ENCODE measurements at places on chromosomes 11 and 22.

GRCh38 chr11:105168457-105168856, 28.9 kb upstream of the CARD18 start:
- DNase-seq = no peak
- H3K4me3 ChIP-seq = no peak overlapping the region
- H3K27ac ChIP-seq = no peak overlapping the region

DNA sequence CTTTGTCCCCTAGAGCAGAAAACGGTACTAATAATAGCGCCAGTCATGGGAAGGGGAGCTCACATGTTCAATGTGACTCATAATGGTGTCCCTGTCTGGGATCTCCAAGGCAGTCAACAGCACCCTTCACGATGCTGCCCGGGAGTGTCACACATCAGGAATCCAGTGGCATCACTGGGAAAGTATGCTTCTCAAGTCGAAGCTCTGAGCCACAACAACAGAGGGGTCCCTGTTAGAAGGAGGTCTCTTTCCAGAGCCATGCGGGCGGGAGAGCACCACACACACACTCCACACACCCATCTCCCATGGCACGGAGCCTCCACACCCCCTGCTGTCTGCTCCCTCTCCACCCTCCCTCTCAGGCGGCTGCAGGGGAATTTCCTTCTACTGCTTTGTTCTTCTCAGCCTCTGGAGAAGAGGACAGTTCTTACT, 119.7 kb downstream of the ETS1 start:
- no peak overlapping the region for H3K27ac ChIP-seq
- H3K36me3 ChIP-seq = peaks cover 1% of the 10 kb centered on the region
- no peak for DNase-seq
- H3K4me3 ChIP-seq = no peak overlapping the region
- H3K27me3 ChIP-seq = no peaks in the 10 kb centered on the region
- no peaks in the 10 kb centered on the region for H3K4me1 ChIP-seq

- no peak overlapping the region for H3K27ac ChIP-seq
- H3K4me1 ChIP-seq = no peaks in the 10 kb centered on the region
- H3K36me3 ChIP-seq = no peaks in the 10 kb centered on the region
Observed at GRCh38 chr11:103608566-103608965, 427.9 kb upstream of the DDI1 start.

- H3K4me1 ChIP-seq = no peaks in the 10 kb centered on the region
- no peaks in the 10 kb centered on the region for H3K36me3 ChIP-seq
- H3K27ac ChIP-seq = no peak overlapping the region
- H3K27me3 ChIP-seq = 0 out of 2 replicates have a peak, but pooled peaks cover 2% of the 10 kb centered on the region
Observed at GRCh38 chr11:69317401-69318092, 23.6 kb downstream of the MYEOV start.

- H3K36me3 ChIP-seq = peaks cover 29% of the 10 kb centered on the region
- no peaks in the 10 kb centered on the region for H3K4me1 ChIP-seq
- DNase-seq = no peak
- no peak overlapping the region for H3K4me3 ChIP-seq
- H3K27ac ChIP-seq = no peak overlapping the region
Observed at GRCh38 chr11:64897381-64898075, 19.1 kb upstream of the EHD1 start.

GRCh38 chr22:23517804-23518375, 62.2 kb downstream of the IGLL1 start:
- peaks cover 2% of the 10 kb centered on the region for H3K36me3 ChIP-seq
- DNase-seq = no peak
- no peaks in the 10 kb centered on the region for H3K27me3 ChIP-seq
- no peak overlapping the region for H3K27ac ChIP-seq

GRCh38 chr22:25318081-25318823, 98.8 kb downstream of the CRYBB2 start:
- H3K27ac ChIP-seq = no peak overlapping the region
- H3K4me1 ChIP-seq = no peaks in the 10 kb centered on the region
- H3K36me3 ChIP-seq = no peaks in the 10 kb centered on the region
- DNase-seq = peak; percentile 32

DNA sequence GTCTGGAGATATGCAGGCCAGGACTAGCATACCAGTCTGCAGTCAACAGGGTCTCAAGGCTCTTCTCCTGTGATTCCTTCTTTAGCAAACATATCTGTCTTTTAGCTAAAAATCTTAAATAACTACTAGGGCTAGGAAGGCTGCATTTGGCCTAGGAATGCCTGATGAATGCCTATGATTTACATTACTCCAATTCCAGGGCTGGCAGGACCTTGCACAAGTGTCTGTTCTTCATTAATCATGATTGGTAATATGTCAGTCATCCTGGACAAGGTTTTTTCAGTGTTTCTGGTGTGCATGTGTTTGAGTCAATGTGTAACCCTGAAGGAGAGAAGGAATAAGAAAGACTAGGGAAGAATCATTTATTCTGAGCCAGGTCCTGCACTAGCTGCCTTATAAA, 280.5 kb upstream of the NARS2 start:
- H3K27ac ChIP-seq = no peak overlapping the region
- DNase-seq = no peak
- no peaks in the 10 kb centered on the region for H3K27me3 ChIP-seq
- H3K36me3 ChIP-seq = no peaks in the 10 kb centered on the region

Data from H9 (cell line).